ENCODE measurements at places on chromosomes 7 and 10. TPM values are rescaled to one million over a fixed set of nuclear protein-coding genes. Genes with fewer than 3 reads are reported as not detected.

DNA sequence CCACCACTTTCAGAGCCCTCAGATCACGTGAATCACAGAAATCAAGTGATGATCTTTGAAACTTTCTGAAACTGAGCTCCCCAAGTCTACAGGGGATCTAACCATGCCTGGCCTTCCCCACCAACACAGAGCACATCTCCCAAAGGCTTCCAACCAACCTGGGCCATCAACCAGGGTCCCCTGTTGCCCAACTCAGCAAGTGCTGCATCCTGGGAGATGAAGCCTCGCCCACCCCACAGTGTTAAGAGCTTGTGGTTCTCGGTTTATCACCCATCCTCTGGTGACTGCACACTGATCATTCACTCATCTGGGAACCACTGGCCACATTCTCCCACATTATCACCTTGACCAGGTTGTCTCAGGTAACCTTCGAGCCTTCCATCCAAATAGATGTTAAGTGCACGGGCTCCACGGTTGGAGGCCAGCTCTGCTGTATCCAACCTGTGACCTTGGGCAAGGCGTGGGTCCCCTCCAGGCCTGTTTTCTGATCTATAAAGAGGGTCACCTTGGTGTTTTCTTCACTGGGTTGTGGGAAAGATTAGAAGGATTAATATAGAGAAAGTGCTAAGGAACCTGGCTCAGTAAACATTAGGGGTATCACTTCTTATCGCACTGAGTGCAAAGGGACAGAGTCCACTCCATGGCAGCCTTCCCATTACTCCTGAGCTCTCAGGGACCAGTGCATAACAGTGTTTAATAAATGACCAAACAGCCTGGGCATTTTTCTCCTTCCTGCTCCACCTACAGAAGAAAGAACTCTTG lies 3.6 kb downstream of the ZNF488 start:
- DNase-seq = no peak

- no peak for DNase-seq
Measured at GRCh38 chr7:92722541-92722940, 113.8 kb downstream of the CDK6 start.

DNA sequence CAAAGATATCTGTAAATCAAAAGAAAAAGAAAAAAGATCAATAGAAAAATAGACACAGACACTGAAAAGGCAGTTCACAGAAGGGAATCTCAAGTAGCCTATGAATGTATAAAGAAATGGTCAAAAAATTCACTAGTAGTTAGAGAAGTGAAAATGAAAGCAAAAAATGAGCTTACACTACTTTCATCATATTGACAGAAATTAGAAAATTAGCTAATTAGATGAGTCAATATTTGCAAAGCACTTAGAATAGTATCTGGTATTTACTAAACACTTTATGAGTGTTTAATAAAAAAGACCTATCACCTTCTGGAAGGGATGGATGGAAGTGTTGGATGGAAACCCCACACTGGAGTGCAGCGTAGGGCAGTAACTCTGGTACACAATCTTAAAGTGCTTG lies 1.7 kb upstream of the CFAP58 start:
- DNase-seq = no peak

GRCh38 chr7:110898516-110898915 lies 192.4 kb upstream of the LRRN3 start:
- no peak for DNase-seq

DNA sequence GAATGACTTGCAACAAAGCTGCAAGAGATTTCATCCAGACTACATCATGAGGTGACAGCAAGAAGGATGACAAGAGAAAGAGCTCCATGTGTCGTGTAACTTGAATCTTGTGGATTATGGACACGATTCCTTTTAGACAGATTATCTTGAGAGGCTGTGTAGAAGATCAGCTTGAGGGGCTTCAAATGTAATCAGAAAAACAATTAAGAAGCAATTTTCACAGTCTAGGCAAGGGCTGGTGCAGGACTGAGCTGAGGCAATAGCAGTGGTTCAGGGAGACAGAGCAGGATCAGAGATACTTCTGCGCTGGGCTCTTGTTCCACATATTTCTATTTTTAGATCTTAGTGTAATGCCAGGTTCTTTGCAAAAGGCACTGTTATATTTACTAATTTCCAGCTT lies 253.0 kb upstream of the COBL start:
- no peak for DNase-seq

CFAP70 gene
- total RNA-seq = 2.1 TPM

PTPN12 gene
- total RNA-seq = 45.6 TPM

C10orf143 gene
- total RNA-seq = 2.4 TPM
